ENCODE measurements at places on chromosomes 2 and 18.

DNA sequence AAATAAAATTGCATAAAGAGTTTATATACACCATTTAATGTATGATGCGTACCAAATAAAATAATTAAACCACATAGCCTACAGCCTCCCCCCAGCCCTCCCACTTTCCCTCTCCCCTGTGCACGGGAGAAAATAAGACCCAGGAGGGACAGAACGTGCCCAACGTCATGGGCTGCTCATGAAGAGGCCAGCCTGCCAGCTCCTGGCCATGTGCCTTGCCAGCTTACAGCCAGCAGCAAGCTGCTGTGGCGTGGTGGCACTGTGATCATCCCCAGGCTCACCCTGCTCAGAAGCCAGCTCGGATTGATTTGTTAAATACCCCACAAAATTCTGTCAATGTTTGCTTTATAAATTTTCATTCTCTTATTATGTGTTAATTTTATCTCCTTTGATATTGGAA is 7.6 kb downstream of the GPR148 start:
- no peak for DNase-seq

DNA sequence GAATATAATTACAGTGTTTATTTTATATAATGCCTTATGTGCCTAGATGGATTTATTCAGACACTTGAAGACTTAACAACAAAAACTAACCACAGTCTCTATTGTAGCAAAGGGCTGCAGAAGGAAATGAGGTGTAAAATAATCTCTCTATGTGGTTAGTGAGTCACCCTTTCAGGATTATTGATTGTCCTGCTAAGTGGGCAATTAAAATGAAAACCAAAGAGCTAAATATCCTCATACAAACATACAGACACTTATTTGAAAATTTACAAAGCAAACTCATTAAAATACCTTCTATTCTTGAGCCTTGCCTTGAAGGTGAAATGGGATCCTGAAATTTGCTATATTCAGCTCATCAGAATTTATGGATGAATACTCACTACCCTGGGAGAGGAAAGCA is 27.7 kb upstream of the DCC start:
- no peak for DNase-seq

DNA sequence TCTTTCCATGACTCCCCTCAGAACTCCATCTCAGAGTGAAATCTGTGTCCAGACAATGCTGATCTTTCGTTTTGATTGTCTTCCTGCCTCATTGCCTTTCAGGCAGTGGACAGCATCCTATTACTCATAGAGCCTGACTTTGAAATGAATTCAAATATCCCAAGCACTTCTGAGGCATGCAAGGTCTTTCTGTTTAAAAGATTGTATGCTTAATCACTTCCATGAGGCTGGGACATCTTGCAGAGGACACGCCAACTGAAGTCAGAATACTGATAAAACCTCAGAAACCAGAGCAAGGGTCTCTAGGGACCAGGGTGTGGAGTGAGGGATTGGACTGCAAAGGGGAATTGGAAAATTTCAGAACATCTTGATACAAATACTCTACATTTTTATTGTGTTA is 836.5 kb upstream of the ID2 start:
- no peak for DNase-seq

DNA sequence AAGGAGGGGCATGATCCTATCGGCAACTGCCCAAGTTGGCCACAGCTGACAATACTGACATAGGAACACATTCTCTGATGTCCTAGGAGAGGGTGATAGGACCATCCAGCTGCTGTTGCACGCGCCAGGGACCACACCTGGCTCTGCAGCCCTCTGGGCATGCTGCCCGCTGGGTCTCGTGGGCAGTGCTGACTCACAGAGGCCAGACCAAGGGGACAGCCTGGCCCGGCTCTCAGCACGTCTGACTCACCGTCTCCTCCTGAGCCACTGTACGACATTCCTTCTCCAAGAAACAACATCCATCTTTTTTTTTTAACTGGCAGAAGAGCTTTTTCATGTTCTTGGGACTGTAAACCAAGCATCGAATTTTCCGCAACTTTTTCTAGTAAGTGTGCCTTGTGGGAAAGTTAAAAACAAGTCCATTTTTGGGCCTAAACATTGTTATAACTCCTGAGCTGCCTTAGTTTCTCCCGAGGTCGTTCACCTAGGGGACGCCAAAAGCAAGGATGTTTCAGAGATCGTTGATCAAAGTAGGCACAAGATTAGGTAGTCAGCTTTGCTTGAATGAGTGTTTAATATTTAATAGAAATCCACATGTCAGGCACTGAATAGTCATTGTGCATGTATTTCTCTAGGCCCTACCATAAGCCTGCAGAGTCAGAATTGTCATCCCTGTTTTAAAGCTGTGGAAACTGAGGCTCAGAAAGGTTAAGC is 100.3 kb downstream of the TTC32 start:
- no peak for DNase-seq

GRCh38 chr2:133652398-133652797 is 84.1 kb upstream of the NCKAP5 start:
- no peak for DNase-seq

GRCh38 chr2:127106457-127106990 is 430 bp downstream of the BIN1 start:
- peak; percentile 13 for DNase-seq

DNA sequence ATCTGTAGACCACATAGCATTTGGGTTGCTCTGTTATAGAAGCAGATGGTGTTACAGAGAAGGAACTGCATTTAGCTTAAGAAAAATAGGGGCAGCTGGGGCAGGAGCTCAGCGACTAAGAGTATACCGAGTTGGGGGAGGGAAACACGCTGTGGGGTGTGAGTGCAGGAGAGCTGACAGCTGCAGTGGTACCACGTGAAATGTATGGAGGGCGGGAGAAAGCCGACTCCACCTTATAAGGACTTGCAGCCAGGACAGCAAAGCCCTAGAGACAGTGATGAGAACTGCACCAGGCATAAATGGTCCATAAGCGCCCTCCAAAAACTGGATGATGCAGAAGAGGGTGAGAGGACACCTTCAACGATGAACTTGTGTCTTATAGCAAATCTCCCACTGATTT is 237.6 kb downstream of the PRKCE start:
- peak; percentile 12 for DNase-seq

DNA sequence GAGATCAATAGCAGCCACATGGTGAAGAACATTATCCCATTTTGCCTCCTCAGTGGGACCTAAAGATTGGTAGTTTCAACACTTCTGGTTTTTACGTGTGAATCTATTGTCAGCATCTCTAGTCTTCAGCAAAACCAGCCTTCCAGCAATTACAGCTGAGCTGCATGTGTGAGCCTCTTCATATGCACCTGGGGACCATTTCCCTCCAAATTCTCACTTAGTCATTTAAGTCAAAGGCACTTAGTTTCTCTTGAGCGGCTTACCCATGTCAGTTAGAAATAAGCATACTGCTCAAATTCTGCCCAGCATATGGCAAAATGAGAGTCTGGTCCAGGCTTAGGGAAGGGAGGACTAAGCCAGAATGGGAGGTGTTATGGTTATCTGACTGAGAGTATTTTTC is 99.7 kb upstream of the NXPH2 start:
- no peak for DNase-seq

GRCh38 chr2:203432811-203433210 is 102.3 kb downstream of the RAPH1 start:
- no peak for DNase-seq

GRCh38 chr18:48889981-48890762 is 60.6 kb downstream of the SMAD7 start:
- DNase-seq, result no peak
